Stimulated activated CD4-positive, alpha-beta T cell treated with anti-CD3 and anti-CD28 coated beads, Interleukin-15, amount 100 ng/mL, for 1 hour (primary cell): ENCODE measurements at places on chromosomes 13 and 19.

- DNase-seq: peak; percentile 73
These were observed at the start of gene SHFL for GRCh38 chr19:10085641-10086590. Gene SHFL, plus strand, starts transcription at chr19:10086317. Its CDS starts 111 bp downstream, at chr19:10086428.

DNA sequence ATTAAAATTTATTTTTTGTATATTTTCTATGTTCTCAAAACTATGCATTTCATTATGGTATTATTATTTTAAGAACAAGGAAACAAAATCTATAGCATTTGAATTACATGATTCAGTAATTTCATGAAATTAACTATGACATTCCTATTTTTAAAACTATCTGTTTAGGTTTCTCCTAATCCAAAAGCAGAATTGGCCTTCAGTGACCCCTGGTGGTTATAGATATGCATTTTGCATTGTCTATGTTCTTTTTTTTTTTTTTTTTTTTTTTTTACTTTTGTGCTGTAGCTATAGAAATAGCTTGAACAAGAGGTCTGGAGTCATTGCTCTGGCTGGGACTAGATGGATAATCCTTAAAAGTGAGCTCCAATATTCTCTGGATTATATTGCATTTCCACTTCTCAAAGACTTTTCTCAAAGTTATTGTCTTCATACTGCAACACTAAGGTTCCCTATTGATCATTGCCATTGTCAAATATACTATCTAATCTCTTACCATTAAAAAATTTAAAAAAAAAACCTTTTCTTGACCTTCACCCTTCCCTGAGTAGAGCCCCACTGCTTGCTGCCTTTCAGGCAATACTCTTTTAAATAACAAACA is 15.9 kb upstream of the DNAJC3 start:
- no peak for DNase-seq

DNA sequence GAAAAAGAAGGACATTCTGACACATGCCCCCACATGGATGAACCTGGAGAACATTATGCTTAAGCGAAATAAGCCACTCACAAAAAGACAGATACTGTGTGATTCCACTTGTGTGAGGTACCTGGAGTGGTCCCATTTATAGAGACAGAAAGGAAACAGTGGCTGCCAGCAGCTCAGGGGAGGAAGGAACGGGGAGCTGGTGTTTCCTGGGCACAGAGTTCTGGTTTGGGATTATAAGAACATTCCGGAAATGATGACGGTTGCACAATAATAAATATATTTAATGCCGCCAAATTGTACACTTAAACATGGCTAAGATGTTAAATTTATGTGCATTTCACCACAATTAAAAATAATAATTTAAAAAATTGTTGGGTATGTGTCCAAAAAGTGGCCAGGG is 33.0 kb downstream of the SERP2 start:
- no peak for DNase-seq

- no peak for DNase-seq
These were observed 4.4 kb upstream of the LTBP4 start for GRCh38 chr19:40596608-40597328.

GRCh38 chr13:51771418-51772104 is 32.4 kb downstream of the DHRS12 start:
- no peak for DNase-seq

GRCh38 chr13:43136920-43137575 is 113.7 kb downstream of the DNAJC15 start:
- DNase-seq: no peak

- no peak for DNase-seq
These were observed 107.2 kb downstream of the CACNA1A start for GRCh38 chr19:13398780-13399726.

DNA sequence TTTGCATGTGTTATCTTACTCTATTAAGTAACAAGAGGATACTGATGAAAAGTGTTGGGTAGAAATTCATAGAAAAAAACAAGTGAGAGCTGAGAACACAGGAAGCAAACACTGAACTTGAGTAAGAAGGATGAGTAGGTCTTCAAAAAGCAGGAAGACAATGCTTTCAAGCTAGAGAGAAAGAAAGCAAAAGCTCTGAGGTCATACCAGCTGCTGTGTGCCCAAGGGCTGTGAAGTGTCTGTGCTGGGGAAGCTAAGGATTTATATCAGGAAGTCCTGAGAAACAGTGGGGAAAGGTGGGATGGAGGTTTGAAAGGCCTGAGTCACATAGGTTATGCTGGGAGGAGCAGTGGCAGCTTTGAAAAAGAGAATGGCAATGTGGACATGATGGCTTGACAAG is 145.5 kb upstream of the MAB21L1 start:
- no peak for DNase-seq

- no peak for DNase-seq
These were observed 14.7 kb downstream of the NOVA2 start for GRCh38 chr19:45958769-45959516.

DNA sequence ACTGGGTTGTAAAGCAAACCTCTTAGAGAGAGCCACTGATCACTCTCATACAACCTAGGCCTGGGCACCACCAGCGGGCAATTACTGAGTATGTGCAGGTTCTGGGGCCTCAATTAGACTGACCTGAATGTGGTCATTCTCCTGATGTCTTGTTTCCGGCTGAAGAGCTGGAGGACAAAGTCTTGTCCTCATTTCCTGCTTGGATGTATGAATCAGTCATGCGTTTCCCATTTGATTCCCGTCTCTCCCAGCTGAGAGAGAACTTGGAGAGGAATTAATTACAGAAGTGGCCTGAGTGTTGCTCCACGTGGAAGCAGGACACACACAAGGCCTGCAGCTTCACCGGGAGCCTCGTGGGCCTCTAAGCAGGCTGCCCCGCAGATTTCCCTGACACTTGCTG is 799.3 kb upstream of the ARGLU1 start:
- DNase-seq: no peak

GRCh38 chr13:37709318-37709717 is 110.8 kb upstream of the POSTN start:
- DNase-seq: no peak

DNA sequence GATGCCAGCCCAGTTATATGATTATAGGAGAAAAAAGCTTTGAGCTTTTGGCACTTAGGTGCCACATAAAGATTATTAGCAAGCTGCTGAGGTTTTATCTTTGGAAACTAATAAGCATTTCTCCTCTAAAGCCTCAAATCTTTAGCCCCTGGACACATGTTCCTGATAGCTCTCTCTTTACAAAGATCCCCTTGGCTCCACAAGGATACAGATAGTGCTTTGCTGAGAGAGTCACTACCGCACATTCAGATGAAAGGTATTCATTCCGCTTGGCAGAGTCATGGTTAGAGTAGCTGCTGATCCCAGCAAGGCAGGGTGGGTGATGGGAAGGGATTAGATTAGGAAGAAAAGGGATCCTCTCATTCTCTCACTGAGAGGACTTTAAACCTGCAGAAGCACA is 28.2 kb upstream of the PSG7 start:
- DNase-seq: no peak

GRCh38 chr19:10713317-10713716 is 4.6 kb upstream of the DNM2 start:
- DNase-seq: no peak

GRCh38 chr13:102399791-102400674 is 1.8 kb downstream of the FGF14 start:
- DNase-seq: no peak
